ENCODE measurements at places on chromosomes 3 and 15.

DNA sequence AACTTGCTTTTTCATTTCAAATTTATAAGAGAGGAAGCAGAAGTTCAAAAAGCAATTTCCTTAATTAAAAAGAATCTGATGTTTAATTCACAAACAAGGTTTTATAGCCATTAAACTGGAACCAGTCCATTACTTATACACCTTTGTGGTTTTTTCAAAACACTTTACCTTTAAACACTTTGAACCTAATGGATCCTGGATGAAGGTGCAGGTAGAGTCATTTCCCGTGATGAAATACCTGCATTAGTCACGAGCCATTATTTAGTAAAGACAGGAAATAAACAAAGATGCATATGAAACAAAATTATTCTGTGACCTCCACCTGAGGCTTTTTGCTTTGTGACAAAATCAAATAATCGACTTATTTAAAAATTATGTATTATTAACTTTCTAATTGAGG, 341.7 kb upstream of the UBE2E2 start:
- DNase-seq: no peak

DNA sequence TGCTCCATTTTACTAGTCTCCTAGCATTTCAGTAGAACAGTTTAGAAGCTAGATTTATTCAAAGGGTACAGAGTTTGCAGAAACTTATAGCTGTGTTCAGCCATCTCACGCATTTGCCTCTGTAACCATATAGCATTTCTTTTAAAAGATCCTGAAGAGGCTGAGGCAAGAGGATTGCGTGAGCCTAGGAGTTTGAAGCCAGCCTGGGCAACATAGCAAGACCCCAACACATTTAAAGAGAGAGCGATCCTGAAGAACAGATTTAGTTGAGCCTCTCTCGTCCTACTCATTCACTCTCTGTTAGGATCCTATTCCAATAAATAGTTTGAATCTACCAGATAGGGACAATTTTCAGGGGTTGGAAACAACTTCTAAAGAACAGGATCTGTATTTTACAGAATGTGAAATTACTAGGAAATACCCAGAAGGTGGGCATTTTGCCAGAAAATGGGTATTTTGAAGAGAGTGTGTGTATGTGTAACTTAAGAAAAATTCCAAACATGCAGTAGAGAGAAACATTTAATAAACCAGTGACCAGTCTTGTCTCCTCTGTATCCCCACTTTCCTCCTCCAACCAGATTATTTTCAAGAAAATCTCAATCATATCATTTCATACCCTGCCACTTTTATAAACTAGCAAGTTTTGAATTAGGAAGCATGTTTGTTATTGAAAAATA, 4.5 kb downstream of the EIF3J start:
- DNase-seq: no peak

- DNase-seq: no peak
Measured at GRCh38 chr3:73364517-73364916, 260.2 kb downstream of the PDZRN3 start.

- peak; percentile 1 for DNase-seq
Measured at GRCh38 chr3:132006605-132007204, 28.1 kb downstream of the CPNE4 start.

GRCh38 chr3:120460181-120460790, 9.5 kb upstream of the FSTL1 start:
- no peak for DNase-seq

Measured in stimulated activated CD8-positive, alpha-beta memory T cell treated with anti-CD3 and anti-CD28 coated beads, Interleukin-15, amount 100 ng/mL, for 48 hours (primary cell).